ENCODE measurements at places on chromosomes 16 and 17.
A peak's percentile ranks its signal among the peaks of the same experiment; 100 is the strongest.

DNA sequence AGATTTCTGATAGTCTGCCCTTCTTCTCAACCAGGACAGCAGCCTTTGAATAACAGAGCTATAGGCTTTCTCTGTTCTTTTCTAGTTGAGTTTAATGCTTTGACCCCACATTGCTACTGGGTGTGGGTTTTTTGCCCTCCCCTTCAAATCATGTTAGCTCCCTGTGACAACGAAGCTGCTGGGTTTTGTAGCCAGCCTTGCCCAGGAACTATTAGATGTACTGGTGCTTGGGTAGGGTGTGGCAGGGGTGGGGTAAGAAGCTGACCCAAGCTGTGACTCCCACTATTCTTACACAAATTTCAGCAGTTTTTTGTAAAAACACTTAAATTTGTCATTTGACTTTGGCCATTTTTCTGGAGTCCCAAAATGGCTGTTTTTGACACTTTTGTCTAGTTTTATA lies 69.7 kb downstream of the NLK start:
- no peak for DNase-seq

DNA sequence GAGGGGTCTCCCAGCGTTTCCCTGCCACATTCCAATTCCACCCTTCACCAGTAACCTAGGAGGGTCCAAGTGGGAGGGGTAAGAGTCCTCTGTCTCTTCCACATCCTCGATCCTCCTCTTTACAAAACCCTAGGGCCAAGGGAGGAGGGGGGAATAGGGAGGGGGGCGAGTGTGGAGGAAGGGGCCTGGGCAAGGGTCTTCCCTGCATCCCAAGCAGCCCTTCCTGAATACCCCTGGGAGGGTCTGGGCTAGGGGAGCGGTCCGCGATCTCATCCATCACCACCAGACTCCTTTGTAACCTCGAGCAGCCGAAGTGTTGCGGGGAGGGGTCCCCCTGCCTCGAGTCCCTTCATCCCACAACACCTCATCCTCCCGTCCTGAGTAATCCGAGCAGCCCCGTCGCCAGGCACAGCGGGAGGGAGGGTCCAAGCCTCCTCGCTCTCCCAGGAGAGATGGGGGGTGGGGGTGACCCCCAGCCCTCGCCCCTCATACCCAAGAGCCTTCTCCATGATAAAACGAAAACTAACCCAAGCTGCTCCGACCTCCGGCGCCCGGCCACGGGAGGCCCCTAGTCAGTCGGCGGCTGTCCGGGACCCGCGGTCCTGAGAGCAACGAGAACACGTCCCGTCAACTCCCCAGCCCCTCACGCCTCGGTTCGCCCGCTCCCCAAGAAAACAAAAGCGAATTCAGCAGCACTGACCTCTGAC lies 502 bp downstream of the SMPD3 start:
- DNase-seq: no peak

- no peak for DNase-seq
Observed at GRCh38 chr17:72238157-72238673, 117.4 kb downstream of the SOX9 start.

GRCh38 chr16:80803339-80804055 lies 901 bp downstream of the CDYL2 start:
- DNase-seq: peak; percentile 44

- no peak for DNase-seq
Observed at GRCh38 chr17:72575542-72576233, 454.9 kb downstream of the SOX9 start.

- DNase-seq: no peak
Observed at GRCh38 chr16:59905131-59905530, 1171.0 kb upstream of the GOT2 start.

DNA sequence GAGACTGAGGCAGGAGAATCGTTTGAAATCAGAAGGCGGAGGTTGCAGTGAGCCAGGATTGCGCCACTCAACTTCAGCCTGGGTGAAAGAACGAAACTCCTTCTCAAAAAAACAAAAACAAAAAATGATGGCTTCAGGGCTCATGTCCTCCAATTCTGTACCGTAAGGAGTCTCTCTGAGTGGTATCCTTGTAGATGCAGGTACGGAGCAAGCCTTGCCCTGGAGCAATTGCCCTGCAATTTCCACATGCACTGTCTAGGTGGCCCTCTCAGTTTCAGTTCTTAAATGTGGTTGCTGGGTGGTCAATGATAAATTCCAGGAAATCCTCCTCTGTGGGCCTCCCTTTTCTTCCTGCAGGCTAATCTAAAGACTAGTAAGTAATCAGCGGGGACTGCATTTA lies 10.6 kb downstream of the TMEM238L start:
- DNase-seq: no peak

DNA sequence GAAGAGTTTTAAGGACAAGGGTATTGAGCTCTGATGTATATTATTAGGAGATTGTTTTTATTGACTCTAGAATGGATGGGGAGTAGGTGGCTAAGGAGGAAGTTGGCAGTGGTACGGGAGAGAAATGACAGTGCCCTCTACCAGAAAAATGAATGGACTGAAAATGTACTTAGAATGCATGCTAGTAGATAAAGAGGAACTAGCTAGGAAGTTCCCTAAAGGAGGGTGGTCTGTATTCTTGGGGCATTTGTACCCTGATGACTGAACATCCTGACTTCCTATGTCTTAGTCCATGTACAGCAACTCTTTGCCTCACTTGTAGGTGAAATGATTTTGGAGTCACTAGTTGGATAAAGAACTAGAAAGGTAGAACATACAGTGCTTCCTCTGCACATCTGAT lies 581.5 kb upstream of the RBFOX1 start:
- DNase-seq: no peak

DNA sequence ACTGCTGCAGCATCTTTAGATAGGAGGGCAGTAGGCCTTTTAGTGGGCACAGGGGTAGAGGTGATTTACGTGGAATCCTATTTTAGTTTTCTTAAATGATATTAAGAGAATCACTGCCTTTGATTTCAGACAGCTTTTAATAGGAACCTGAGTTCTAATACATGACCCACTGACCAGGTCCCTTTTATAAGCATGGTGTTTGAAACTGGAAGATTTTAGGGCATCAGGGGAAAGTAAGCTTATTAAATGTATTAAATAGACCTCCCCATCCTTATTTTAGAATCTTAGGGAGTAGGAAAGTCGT lies 2.0 kb downstream of the MSL1 start:
- DNase-seq: no peak

DNA sequence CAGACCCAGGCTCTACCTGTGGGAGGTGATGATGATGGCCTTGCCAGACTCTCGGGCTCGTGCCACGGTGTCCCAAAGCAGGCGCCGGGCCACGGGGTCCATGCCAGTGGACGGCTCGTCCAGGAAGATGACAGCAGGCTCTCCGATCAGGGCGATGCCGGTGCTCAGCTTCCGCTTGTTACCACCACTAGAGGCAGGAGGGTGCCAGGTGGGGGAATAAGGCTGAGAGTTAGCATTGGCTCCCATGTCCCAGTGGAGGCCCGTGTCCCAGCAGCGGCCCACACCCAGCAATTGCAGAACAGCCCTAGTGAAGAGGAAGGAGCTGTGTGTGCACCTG lies 10.3 kb upstream of the RNPS1 start:
- DNase-seq: no peak

Measured in stimulated activated CD4-positive, alpha-beta T cell treated with anti-CD3 and anti-CD28 coated beads, Interleukin-1b, Interleukin-23, amount 100 ng/mL, for 48 hours (primary cell).